ENCODE measurements at places on chromosomes 16 and 17. TPM values are rescaled to one million over a fixed set of nuclear protein-coding genes. Genes with fewer than 3 reads are reported as not detected.

DNA sequence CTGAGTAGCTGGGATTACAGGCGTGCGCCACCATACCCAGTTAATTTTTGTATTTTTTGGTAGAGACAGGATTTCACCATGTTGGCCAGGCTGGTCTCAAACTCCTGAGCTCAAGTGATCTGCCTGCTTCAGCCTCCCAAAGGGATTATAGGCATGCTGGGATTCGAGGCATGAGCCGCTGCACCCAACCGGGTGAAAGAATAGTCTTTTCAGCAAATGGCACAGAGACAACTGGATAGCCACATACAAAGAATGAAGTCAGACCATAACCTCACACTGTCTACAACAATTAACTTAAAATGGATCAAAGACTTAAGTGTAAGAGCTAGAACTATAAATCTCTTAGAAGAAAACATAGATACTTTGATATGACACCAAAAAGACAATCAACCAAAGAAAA is 67.6 kb downstream of the TBC1D16 start:
- no peak for DNase-seq

- DNase-seq = no peak
Measured at GRCh38 chr17:51585514-51586104, 325.3 kb downstream of the UTP18 start.

DNA sequence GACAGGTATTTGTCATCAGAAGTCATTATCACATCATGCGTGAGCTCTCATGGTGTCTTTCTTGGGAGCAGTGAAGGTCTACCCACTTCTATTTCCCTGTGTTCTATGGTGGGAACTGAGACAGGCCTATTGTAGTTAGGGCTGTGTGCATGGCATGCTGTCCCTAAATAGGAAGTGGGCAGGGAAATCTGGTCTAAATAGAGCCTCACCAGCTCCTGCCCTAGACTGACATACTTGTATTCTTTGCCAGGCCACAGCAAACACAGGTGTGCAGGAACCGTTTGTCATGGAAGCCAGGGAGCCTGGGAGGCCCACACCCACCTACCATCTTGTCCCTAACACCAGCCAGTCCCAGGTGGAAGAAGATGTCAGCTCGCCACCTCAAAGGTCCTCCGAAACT is 10.1 kb downstream of the SLC7A6 start:
- DNase-seq = no peak

The TMC5 gene
- 0.30 TPM for polyA plus RNA-seq

The SLC16A11 gene
- 0.52 TPM for polyA plus RNA-seq

DNA sequence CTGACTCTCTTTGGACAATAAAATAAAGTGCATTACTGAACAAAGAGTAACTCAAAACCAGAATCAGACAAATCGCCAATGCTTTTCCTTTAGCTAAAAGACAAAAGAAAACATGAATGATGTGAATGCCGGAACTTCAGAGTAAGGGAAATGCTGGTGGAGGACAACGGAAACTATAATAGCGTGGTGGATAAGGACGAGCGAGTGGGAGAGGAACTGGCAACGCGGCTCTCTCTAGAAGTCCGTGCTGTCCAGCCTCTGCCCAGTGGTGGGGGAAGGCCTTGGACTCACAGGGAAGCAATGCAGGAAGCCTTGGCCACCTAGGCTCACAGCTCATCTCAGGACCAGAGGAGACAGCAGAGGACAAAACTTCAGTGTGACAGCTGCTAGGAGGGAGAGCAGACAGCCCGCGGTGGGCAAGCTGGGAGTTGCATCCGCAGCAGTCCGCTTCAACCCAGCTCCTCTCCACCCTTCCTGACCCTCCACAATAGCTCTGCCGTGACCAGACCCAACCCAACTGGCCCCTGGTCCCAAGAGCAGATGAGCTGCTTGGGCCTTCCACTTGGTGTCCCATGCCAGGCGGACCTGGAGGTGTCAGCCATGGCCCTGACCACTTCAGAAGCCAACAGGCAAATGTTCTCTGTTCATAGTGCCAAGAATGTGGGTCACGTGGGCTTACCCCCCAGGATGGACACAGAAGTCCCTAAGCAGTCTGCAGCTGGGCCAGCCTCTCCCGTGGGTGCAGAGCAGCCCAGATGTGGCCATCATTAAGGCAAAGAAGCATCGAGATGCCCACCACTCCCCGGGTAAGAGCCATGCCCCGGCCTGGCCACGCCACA is 5.3 kb upstream of the FAAP100 start:
- DNase-seq = no peak

- DNase-seq = no peak
Measured at GRCh38 chr16:85202051-85202601, 89.9 kb upstream of the CIBAR2 start.

GRCh38 chr16:12406926-12407690 is 396.6 kb downstream of the CPPED1 start:
- DNase-seq = no peak

DNA sequence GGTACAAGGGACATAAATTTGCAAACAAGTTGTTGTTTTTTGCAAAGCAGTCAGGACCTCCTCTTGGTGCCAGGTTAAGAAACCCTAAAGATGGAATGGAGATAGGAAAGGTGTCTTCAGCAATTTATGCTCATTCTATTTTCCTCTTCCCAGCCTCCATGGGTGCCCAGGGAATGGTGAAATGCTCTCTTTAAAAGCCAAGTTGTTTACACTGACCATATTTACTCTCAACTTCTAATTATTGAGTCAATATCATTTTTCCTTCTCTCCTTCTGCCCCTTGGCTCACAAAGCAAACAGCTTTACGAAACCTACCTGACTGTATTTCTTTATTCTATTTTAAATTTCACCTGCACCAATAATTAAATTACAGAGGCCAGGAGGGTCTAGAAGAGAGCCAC is 138.5 kb upstream of the IRX3 start:
- no peak for DNase-seq

GRCh38 chr16:54655121-54655590 is 275.5 kb upstream of the IRX5 start:
- no peak for DNase-seq

DNA sequence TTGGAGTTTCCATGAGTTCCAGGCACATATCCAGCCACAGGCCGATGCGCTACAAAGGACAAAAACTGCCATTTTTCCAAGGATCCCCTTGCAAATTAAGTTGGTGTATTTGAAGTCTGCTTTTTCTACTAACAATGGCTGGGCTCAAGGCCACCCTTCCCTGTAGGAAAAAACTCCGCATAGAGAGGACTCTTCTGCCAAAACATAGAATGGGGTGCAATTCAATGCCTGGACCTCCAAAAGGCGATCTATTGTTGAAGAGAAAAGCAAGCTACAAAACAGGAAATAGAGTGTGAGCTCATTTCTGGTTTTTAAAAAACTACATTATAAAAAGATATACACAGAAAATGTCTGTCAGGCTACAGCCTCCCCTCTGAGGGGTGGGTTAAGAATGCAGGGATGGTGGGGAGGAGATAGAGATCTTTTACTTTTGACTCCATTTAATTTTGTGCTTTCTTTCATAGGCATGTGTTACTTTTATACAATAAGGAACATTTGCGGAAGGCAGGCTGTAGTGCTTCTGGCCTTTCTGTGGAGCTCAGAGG is 22.9 kb upstream of the PRSS54 start:
- DNase-seq = no peak

The LDAF1 gene
- polyA plus RNA-seq = 20.1 TPM

The RDM1 gene
- 3.6 TPM for polyA plus RNA-seq

The TBX2 gene
- polyA plus RNA-seq = 56.9 TPM

DNA sequence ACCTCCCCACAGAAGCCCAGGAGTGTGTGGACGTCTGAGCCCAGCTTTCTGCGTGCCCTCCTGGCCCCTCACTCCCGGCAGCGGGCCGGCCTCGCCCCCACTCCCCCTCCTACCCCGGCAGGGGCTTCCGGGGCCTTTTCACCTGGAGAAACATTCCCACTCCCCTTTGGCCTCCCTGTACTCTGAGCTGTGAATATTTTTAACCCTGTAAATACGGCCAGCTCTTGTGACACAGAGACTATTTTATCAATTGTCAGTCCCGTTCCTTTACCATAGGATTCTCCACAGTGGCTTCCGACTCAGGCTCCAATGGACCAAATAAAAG is 5.9 kb upstream of the PRR35 start:
- no peak for DNase-seq

DNA sequence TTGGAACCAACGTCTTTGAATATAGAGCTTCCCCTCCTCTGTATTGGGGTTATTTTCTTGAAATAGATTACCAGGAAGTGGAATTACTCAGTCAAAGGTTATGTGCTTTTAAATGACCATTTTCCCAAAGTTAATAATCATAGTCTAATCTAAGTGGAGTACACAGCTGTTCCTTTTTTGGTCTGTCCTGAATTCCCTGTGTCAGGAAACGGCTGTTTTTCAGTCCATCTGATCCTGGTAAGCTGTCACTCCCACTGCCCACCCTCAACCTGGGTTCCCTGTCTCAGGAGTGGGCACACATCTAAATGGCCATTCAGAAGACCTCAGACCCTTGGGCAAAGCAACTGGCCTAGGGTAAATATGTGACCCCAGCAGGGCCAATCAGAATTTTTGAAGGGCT is 57.6 kb upstream of the KSR1 start:
- no peak for DNase-seq

The EFNB3 gene
- 22.0 TPM for polyA plus RNA-seq

All from left renal pelvis (tissue), 4 donors.